ENCODE measurements at places on chromosomes 13 and 19. TPM values are rescaled to one million over a fixed set of nuclear protein-coding genes. Genes with fewer than 3 reads are reported as not detected.

Gene TRIM28
- 298 TPM for polyA plus RNA-seq

Gene HSD17B14
- 1.0 TPM for polyA plus RNA-seq

Gene RFPL4A
- polyA plus RNA-seq: not detected

Gene SIAH3
- 0.19 TPM for polyA plus RNA-seq

Gene ZNF486
- 5.4 TPM for polyA plus RNA-seq

Gene HIF3A
- not detected for polyA plus RNA-seq

Gene TMEM221
- polyA plus RNA-seq: 0.06 TPM

Gene LSR
- 51.3 TPM for polyA plus RNA-seq

Gene CLDND2
- polyA plus RNA-seq: 1.1 TPM

Gene IQCN
- polyA plus RNA-seq: not detected

Gene CEACAM4
- not detected for polyA plus RNA-seq

Gene SOX1
- not detected for polyA plus RNA-seq

Gene SH2D3A
- 28.9 TPM for polyA plus RNA-seq

Gene CDKN2D
- polyA plus RNA-seq: 6.8 TPM

Gene ALDH16A1
- polyA plus RNA-seq: 9.8 TPM

Gene FLT3
- not detected for polyA plus RNA-seq

Gene B3GNT8
- polyA plus RNA-seq: 1.8 TPM

Gene LYPD4
- polyA plus RNA-seq: not detected

Gene ZNF83
- polyA plus RNA-seq: 67.3 TPM

All from keratinocyte (primary cell).